ENCODE measurements at places on chromosomes 4 and X. TPM values are rescaled to one million over a fixed set of nuclear protein-coding genes. Genes with fewer than 3 reads are reported as not detected.

- DNase-seq: no peak
Observed at GRCh38 chr4:90992213-90992612, 865.0 kb downstream of the CCSER1 start.

Gene TCEAL7
- total RNA-seq: not detected

Gene PAGE2
- total RNA-seq: not detected

DNA sequence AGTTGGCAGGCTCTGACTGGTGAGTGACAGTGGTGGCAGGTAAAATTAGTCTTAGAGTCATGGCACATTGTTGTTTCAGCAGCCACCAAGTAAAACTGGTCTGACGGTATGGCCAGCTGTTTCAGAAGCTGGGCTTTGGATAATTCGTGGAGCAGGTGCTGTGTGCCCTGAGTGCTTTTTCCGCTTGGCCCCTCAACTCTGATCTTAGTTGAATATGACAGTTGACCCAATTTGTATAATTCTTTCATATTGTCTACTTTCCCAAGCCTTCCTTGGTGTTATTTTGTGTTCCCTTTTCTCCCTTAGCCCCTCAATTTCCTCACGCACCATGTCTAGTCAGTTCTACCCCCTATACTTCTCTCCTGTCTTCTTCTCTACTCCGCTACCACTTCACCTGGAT lies 32.0 kb downstream of the CDS1 start:
- no peak for DNase-seq

Gene MANBA
- total RNA-seq: 11.2 TPM

- no peak for DNase-seq
Observed at GRCh38 chrX:111284631-111285293, 14.5 kb upstream of the CAPN6 start.

Gene PCDH19
- total RNA-seq: 0.12 TPM

DNA sequence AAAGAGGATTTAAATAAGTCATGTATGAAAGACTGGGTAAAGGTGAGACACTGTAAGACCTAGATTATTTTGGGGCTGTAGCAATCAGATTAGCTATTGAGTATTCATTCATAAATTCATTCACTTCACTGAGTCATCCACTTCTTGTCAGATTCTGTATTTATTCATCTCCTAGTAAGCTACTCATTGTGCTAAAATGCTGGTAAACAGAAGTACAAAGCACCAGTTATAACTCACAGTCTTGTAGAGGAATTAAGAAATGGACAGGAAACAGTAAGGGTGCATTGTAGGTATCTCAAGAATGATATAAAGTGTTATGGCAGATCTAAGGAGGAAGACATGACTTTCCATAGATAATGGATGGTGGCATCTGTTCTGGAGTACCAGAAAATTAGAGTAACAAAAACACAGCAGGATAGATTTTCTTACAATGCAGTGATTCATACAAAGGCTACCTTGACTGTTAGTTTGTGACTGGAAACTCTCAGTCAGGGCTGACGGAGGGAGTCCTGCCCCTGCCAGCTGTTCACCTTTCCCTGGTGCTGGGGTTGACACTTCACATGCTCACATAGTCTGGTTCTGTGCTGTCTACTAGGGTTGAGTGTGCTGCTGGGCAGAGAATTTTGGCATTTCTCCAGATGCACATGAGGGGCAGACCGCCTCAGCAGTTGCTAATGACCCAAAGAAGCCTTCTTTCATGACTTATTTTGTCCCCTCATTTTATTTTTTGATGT lies 26.5 kb upstream of the HAND2 start:
- no peak for DNase-seq

DNA sequence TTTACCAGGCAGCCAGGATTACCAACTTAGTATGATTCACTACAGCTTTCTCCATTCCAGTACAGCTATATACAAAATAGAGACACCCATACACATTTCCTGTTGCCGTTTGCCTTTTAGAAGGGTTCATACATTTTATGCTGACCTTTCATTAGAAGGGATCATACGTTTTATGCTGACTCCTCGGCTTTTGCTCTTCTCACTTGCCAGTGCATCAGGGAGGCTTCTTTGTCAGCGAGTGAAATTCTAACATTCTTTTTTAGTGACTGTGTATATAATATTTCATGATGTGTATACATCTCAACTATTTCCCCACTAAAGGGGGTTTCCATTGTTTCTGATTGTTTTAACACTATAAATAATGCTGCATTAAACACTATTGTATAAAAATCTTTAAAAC lies 552.6 kb downstream of the TRIML1 start:
- peak; percentile 29 for DNase-seq

DNA sequence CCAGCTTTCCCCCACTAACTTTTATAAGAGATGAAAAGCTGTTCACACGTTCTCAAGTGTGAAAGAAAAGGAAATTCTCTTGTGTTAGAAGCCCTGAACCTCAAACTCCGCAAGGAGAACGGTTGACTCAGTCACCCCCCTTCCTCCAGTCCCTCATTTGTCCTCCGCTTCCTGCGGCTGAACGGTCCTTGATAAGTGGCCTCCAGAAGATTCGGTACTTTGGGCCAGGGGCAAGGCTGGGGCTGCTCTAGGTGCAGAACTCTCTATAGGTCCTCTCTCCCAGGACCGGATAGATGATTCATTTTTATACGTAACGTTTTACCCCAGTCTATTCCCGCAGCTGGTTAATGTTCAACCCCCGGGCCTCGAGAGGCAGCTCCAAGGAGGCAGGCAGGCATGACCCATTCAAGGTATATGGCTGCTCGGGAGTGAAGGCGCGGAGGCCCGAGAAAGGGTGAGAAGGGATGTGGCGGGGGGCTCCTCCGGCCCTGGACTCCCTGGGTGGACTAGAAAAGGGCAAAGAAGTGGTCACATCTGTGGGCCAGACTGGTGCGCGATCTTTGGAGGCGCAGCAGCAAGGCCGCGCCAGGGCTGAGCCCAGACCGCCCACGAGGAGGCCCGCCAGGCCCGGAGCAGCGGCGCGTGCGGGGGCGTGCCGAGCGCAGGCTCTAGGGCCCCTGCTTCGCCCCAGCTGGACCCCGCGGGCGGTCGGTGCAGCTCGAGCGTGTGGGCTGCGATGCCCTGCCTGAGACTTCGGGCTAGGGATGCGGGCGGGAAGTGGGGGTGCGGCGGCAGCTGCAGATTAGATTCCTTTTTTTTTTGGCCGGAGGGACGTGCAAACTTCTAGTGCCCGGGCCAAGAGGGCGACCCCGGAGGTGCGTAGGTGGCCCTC lies 11.7 kb downstream of the PITX2 start:
- no peak for DNase-seq

DNA sequence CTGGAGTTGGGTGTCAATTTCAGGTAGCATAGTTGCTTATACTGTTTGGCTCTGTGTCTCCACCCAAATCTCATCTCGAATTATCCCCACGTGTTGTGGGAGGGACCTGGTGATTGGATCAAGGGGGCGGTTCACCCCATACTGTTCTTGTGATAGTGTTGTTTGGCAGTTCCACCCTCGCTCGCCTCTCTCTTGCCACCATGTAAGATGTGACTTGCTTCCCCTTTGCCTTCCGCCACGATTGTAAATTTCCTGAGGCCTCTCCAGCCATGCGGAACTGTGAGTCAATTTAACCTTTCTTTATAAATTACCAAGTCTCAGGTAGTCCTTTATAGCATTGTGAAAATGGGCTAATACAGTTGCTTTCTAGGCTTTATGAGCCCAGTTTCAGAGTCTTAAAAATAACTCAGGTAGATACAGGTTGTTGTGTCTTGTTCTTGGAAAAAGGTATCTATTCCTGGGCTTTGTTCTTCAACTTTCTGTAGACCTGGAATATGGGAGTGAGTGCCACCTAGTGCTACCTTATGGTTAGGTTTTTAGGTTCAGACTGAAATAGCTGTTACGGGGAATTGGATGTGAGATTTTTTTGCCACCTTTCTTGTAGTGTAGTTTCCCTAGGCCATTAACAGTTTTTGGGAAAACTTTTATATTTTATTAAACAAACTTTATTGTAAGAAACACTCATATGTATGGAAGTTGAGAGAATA lies 15.6 kb downstream of the PGK1 start:
- peak; percentile 24 for DNase-seq

- peak; percentile 31 for DNase-seq
Observed at GRCh38 chr4:10808591-10808990, 124.0 kb upstream of the CLNK start.

- DNase-seq: no peak
Observed at GRCh38 chr4:11514779-11515419, 86.2 kb upstream of the HS3ST1 start.

Gene MAGEA12
- not detected for total RNA-seq

Gene CFAP47
- total RNA-seq: not detected

Gene MND1
- 9.7 TPM for total RNA-seq

Gene BMPR1B
- 17.2 TPM for total RNA-seq

GRCh38 chr4:7872264-7872771 lies 67.3 kb downstream of the AFAP1 start:
- peak; percentile 53 for DNase-seq

GRCh38 chr4:56806666-56807065 lies 14.8 kb downstream of the SPINK2 start:
- DNase-seq: no peak

DNA sequence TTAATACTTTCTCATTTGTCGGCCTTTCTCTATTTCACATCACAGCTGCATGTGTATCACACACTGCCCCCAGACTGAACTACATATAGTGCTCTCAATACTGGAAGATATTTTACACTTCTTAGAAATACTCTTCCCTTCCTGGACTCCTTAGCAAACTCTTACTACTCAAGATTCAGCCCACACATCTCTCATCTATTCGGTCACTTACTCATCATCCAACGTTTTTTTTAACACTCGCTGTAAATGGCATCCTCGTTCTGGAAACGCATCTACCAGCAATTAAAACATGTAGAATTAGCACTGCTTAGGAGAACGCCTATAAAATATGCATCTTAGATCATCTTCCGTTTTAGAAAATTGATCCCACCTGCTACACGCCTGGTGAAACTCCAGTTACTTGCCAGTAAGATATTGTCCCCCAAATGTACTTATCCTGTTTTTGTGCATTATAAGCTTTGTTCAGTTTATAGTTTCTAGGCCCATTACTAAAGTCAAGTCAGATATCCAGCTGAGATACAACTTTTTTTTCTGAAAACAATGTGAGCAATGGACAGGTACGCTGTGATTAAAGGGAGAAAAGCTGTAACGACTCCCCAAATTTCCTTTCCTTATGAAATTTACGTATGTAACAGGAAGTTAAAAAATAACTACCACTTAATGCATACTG lies 1.0 kb downstream of the LRP2BP start:
- DNase-seq: no peak

DNA sequence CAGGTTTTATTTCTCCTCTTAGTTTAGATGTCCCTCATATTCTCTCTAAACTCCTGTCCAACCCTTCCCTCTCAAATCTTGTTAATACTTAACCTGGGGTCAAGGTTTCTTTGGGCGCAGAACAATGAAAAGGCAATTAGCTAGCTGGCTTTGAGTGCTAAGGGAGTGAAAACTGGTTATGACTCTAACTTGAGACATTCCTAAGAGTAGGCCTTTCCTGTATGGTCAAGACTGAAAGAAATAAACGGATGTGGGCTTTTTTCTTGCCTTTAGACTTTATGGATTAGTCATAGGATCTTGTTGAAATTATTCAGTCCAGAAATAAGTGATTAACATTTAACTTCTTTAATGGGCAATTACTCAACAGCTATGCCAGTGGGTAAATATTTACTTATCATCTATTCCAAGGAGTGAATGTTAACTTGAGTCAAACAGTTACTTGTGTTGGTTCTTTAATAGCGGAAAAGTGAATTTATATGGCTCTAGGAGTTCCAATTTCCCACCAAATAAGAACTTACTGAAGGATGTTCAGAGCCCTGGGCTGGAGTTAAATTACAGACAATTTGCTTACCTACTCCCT lies 141.7 kb upstream of the SCML1 start:
- peak; percentile 41 for DNase-seq

Gene SYNPO2
- total RNA-seq: 0.42 TPM

Gene UTP14A
- 48.3 TPM for total RNA-seq

Data from MCF 10A (cell line).